ENCODE measurements at places on chromosomes 7 and 10.
A peak's percentile ranks its signal among the peaks of the same experiment; 100 is the strongest.

- no peak for DNase-seq
Measured at GRCh38 chr10:84698989-84699388, 370.6 kb downstream of the CCSER2 start.

GRCh38 chr10:11341283-11341960 is 270.0 kb downstream of the USP6NL start:
- peak; percentile 34 for DNase-seq

GRCh38 chr7:92968502-92968901 is 132.1 kb upstream of the CDK6 start:
- DNase-seq = no peak

DNA sequence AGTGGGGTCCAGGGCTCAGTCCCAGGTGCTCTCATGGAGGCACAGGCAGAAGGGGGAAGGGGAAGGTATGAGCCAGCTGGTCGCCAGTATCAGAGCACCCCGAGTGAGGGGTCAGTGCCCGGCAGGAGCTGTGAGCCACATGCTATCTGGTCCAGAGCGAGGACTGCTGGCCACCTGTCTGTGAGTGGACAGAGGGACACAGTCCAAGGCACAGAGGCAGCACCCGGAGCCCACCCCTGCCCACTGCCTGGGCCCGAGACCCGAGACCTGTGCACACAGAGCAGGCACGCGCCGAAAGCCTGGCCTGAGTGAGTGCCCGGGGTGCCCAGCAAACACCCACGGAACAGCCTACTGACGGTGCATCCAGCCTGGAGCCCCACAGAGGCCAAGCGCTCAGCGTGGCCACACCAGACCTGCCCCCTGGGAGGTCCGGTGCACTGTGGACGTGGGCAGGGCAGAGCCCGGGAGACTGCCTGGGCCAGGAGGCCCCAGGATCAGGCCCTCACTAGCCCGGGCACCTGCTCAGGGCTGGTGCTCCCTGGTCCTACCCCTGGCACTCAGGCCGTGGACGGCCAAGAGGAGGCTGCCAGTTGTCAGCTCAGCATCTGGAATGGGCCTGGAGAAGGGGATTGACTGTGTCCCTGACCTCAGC is 29.4 kb downstream of the ADGRA1 start:
- DNase-seq = no peak

GRCh38 chr10:109939315-109939961 is 16.1 kb upstream of the XPNPEP1 start:
- DNase-seq = no peak

DNA sequence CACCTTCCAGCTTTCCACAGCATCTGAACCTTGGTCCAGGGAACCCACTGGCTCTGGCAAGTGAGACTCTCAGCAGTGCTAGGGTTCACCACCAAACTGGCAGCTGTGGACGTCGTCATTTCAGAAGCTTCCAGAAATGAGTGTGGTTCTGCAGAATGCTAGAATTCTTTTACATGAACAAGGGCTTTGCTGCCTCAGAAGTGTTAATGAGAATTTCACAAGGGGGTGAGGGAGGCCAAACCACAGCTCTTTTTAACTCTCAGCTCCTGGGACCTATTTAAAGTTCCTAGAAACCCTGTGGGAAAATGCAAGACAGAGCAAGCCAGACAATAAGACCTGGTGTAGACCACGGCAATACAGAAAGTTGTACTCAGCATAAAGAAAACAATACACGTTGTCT is 129.3 kb upstream of the BET1 start:
- DNase-seq = peak; percentile 8

DNA sequence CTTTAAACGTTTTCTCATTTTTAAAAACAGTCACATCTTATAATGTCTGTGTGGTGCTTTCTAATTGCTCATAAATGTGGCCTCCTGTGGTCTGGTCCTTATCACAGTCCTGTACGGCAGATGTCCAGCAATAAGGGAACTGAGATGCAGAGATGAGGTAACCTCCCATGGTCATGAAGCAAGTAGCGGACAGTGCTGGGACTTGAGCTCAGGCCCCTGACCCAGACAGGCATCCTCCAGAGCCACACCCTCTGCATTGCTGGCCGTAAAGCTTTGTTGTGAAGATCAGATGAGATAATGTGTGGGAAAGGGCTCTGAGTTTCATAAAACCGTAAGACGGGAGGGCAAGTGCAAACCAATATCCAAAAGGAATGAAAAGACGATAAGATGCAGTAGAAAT is 48.2 kb downstream of the DYNC2I1 start:
- no peak for DNase-seq

DNA sequence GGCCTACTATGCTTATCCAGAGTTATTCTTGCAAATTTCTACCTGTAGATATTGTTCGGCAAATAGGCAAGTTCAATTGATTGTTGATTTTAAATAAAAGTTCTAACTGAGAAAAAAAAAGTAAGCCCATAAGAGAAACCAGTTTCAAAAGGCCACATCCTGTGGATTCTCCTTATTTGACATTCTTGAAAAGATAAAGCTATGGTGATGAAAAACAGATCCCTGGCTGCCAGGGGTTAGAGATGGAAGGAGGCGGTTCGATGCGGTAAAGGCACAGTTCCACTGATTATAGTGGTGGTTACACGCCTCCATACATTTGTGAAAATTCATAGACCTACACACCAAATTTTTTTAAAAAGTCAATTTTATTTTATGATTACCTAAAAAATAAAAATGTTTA is 347.8 kb downstream of the KCNMA1 start:
- DNase-seq = no peak

DNA sequence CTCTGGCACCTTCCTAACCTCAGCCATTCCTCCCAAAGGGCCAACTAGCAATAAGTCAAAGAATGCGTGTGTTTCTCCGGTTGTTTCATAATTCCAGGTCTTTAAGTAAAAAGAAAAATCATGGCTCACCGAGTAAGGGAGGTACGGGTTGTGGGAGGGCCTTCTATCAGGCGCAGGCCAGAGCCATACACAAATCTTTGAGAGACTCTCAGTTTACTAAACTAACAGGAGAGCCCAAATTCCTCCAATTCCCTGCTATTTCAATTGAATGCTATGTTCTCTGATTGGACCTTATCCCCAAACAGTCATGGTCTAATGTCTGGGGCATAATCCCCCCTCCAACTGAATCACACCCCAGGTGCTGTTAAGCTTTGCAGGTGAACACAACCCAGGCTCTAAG is 26.2 kb upstream of the SLF2 start:
- no peak for DNase-seq

DNA sequence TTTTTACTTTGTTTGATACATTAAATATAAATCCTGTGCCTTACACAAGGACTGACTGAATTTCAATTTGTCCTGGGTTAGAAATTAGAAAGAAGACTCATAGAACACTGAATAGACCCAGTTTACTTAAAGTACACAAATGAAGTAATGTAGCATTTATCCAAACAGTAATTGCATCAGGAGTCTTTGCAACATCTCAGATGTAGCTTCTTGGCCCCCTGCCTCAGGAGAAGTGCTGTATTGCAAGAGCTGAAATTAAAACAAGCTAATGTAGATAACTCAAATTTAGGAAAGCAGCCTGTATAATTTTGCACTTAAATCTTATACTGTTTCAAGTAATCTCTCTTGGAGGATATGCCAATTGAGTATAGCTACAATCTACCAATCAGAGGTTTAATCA is 54.3 kb upstream of the KCND2 start:
- DNase-seq = no peak

DNA sequence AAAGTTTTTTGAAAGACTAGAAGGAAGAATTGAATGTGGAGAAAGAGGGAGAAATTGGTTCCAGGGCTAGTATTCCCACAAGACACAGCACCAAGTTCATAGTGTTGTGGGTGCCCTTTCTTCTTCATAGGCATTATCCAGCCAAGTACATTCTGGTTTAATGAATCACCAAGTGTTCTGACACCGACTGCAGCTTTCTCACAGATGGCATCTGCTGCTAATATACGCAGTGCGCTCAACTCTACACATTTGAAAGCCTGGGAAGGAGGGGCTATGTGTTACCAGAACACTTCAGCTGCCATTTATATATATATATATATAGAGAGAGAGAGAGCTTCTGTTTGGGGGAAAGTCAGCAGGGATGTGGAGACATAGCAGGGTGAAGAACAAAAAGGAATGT is 1168.4 kb downstream of the GATA3 start:
- no peak for DNase-seq

DNA sequence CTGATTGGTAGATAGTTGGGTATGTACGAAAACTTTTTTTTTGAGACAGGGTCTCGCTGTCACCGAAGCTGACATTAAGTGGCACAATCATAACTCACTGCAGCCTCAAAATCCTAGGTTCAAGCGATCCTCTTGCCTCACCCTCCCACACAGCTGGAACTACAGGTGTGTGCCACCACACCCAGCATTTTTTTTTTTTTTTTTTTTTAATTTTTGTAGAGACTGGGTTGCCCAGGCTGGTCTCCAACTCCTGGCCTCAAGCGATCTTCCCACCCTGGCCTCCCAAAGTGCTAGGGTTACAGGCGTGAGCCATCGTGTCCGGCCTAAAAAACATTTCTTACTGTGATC is 1.5 kb upstream of the LRRC27 start:
- no peak for DNase-seq

GRCh38 chr10:32054094-32054493 is 2.1 kb downstream of the KIF5B start:
- peak; percentile 37 for DNase-seq

GRCh38 chr7:149759093-149759860 is 14.1 kb downstream of the ZNF467 start:
- no peak for DNase-seq

DNA sequence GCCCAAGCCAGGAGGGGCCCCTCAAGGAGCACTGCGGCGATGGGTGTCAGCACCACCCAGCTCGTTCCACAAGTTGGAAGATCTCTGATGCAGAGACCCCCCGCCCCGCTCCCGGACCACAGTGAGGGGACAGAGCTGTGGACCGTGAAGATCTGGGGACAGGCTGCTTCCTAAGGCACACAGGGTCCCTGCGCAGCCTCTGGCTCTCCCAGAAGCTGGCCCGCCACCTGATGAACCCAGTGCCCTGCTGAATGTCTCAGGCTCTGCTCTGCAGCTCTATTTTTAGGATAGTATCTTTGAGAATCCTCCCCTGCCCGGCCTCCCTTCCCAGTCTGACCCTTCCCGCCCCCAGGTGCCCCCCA is 29.7 kb downstream of the GBX1 start:
- DNase-seq = no peak

DNA sequence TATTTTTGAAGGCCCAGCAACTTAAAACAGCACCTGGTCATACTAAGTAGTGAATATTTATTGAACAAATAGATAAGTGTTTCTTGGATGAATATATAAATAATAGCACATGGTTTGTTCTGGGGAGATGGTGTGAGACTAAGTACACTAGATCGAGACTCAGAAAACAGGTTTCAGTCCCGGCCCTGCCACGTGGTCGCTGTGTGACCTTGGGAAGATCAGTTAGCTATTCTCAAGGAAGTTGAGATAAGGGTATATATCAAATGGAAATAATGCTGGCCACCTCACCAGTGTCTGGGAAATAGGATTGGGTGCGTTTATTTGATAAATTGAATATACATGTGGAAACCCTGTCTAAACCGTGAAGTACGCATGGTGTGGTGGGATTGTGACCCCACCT is 354.6 kb downstream of the SDK1 start:
- DNase-seq = no peak

DNA sequence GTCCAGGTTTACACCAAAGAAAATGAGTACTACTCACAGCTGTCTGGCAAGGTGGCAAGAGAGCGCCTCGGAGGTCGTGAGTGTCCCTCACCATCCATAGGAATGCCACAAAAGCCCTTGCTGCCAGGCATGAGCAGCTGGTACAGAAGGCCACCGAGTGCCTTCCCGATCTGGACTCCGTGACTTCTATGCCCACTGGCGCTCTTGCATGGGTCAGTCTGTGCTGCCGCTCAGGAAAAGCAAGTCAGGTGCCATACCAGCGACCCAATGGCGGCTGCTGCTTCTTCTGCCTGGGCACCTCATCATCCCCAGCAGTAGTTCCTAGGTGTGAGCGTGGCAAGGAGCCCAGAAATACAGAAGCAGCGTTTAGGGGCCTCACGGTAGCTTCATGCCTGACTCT is 11.7 kb downstream of the TBXAS1 start:
- DNase-seq = no peak

DNA sequence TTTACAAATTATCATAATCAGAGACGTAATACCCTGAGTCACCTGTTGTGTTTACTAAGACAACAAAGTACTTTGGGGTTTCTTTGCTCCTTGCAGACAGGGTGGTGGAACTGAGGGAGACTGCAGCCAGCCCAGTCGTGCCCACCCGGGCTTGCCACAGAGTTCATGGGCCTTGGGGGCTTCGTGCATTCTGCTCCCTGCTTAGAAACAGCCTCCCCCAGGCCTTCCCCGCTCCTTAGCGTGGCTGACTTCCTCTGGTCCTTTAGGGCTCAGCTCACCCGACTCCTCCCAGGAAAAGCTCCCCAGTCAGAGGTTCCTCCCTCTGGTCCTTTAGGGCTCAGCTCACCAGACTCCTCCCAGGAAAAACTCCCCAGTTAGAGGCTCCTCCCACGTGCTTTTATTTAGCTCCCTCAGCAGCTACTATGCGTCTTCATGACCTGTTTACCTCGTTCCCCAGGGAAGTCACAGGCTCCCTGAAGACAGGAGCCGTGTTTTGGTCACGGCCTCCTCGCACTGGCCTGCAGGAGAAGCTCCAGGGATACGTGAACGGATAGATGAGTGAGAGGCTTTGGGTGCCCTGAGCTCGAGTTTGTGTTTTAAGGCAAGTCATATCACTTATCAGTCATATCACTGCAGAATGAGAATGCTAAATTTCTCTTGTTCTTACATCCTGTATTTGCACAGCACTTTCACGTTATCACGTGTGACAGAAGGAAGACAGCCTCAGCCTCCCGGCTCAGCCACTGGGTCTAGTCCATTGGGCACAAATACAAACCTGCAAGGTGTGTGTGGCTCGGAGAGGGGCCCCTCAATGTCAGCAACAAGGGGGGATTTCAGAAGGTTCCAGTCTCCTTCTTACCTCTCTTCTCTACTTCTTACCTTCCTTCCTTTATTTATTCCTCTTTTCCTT is 52.7 kb upstream of the VIPR2 start:
- peak; percentile 54 for DNase-seq

GRCh38 chr10:7473474-7473873 is 62.6 kb upstream of the SFMBT2 start:
- no peak for DNase-seq

DNA sequence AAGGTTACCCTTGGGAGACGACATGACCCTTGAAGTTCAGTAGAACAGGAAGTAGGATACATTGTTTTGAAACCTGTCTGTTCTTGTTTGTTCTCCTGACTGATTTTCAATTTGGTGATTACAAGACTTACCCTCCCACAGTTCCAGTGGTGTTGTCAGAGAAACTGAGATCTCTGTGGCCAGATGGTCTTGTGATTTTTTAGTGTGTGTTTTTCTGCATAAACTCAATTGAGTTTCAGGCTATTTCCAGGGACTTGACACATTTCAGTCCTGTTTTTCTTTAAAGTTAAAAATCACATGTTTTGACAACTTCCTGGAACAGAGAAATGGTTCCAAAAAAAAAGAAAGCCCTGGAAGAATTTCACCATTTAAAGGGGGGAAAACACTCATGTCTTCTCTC is 22.3 kb downstream of the PIK3CG start:
- no peak for DNase-seq

- peak; percentile 2 for DNase-seq
Measured at GRCh38 chr10:62583876-62584615, 209.9 kb downstream of the ZNF365 start.
